Epithelial cell of prostate (primary cell): ENCODE measurements at places on chromosomes 5 and 9.

DNA sequence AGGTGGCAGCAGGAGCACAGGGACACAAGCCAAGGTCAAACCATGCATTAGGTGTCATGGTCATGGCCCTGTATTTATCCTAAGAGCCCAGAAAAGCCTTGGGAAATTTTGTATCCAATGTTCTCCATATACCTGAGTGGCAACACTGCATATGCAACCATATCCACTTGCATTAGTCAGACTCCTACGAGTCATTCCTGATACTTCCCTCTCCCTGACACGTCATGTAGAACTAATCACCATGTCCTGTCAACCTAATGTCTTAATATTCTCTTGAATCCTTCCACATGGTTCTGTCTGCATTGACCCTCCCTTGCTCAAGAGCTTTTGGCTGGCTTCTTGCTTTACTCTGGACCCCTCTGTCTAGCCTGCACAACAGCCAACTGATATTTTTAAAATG is 9.4 kb downstream of the SCGB3A2 start:
- peak; percentile 45 for DNase-seq

- DNase-seq: no peak
Observed at GRCh38 chr5:18202164-18202563, 567.9 kb downstream of the TAF11L14 start.

GRCh38 chr9:2297771-2298170 is 282.6 kb downstream of the SMARCA2 start:
- DNase-seq: no peak

DNA sequence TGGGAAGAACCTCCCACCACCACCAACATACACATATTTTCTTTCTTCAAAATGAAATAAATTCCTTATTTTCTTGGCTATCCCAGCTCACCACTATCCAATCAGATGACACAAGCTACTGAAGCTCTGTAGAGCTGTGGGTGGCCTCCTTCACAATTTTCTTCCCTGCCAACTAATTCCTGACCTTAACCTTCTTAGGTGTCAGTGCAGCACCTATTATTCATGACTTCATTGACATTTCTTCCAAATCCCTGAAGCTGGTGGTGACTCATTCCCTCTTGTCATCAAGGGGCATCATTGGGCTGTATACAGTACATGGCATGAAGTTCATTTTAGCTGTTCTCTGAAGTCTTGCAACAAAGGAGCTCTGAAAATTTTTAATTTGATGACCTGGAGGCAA is 42.0 kb upstream of the ADRA1B start:
- no peak for DNase-seq

DNA sequence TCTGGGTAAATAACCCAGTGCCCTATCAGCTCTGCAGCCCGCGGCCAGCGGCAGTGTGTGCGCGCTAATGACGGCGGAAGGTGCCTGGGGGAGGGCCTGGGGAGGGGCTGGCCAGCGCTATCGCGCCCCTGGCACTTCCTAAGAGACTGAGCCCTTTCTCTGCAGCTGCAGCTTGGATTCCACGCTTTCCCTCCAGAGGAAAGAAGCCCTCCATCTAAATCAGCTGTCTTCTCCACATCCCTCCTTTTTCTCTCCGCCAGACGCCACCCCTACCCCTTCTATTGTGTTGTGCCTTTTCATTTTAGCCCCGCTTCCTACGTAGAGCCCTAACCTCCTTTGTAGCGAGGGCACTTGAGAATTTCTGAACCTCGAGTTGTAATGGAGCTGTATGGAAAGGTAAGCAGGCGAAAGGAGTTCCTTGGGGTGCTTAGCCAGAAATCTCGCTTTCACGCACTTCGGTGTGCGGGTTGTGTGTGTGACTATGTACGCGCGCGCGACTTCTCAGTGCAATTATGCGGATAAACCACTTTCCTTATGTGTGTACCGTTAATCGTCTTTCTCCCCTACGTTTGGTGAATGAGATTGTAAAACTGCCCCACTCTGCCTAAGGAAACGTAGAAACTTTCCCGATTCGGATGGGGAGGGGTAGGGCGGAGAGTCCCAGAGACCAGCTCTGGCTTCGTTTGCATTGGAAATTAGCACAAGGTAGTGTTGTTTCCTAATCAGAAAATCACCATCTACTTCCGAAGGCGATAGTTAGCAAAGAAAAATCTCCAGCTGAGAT is 664 bp upstream of the RAB3C start:
- no peak for DNase-seq
